ENCODE measurements at places on chromosomes 5 and 9.

DNA sequence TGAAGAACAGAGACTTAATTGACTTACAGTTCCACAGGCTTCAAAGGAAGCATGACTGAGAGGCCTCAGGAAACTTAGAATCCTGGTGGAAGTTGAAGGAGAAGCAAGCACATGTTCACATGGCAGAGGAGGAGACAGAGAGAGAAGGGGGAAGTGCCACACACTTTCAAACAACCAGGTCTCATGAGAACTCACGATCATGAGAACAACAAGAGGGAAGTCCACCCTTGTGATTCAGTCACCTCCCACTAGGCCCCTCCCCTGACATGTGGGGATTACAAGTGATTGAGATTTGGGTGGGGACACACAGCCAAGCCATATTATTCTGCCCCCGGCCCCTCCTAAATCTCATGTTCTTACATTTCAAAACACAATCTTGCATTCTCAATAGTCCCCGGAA, 19.5 kb downstream of the NR3C1 start:
- DNase-seq = no peak

DNA sequence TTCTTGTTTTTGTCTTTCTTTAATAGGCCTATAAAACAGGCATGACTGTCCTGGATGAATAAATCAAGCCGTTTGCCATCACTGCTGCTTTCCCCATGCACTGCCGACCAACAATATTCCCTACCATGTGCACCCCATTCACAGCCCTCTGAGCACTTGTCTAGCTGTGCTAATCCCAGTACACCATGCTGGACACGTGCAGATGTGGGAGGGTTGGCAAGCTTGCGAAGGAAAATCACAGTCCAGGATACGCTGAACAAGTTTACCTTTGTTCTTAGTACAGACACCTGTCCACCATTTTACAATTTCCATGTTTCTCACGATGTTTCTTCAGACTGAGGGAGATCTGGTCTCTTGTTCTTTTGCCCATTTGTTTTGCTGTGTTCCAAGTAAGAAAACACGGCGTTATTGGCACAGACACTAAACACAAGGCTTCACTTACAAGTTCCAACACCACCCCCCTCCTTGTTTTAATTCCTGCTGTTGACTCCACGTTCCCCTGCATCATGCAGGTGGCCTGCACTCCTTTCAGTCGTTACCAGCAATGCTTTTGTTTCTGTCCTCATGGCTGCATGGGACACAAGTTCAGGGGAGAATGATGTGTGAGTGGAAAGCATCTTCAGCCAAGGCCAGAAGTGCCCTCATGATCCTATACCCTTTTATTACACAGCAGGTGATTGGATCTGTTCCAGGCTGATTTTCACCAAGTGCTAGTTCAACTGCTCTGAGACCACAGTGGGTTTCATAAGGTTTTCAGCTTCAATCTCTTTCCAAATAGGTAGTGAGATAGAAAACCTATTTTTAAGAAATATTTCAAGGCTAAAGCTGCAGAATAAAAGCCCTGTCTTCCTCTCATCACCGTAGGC, 608.9 kb downstream of the IRX1 start:
- no peak for DNase-seq

DNA sequence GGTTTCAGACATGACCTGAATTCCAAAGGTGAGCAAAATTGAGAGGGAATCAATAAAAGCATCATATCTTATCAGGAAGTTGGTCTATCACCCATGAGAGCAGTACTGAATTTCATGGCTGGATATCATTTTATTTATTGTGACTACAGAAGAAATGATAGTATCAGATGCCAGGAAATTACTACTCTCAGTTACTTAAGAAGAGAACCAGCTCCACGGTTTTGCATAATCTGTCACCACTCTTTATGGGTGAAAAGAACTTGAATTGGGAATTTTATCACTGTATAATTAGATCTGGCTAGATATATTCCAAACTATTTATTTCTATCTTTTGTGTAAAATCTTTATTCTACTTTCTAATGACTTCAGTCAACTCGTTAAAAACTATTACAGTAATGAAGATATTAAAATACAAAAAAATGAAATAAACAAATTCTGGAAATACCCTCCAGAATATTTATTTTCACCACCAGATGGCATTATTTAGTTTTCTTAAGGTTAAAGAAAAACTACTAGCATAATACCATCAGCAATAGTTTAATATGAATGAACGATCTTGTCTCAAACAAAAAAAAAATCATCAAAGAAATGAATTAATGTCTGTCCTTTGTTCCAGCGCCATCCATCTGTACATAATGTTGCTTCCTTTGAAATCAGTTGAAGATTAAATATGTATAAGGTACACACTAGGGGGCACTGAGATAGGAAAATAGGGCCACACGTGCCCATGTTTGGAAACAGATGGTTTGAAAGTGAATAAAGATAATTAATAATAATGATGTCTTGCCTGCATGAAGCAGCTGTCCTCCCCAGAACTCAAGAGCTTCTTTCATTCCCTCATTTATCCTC, 84.7 kb upstream of the SLCO6A1 start:
- DNase-seq = peak; percentile 18

- no peak for DNase-seq
Observed at GRCh38 chr9:89501311-89501898, 3.5 kb upstream of the SEMA4D start.

DNA sequence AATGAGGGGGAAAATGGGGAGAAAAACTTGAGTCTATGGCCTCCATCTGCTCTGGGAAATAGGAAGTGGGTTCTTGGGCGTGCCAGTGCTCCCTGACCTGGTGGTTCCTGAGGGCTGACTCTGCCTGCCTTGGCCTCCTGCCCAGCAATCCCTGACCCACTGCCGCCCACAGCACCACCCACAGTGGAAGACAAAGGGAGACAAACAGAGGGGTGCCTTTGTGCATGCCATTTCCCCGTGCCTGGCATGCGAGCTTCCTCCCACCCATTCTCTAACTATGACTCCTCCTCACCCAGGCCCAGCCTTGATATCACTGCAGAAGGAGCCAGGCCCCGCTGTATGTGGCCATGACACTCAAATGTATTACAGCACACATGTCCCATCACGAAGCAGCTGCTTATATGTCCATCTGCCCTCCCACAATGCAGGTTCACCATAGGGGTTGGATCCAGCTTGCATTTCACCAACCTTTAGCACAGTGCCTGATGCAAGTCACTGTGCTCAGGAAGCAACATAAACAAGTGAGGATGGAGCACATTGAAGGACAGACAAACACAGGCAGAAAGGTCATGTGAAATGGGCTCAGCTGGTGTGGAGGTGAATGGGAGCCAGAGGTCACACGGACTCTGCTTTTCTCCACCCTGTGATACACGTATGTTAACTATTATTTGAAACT, 84.4 kb downstream of the ADRB2 start:
- no peak for DNase-seq

- no peak for DNase-seq
Observed at GRCh38 chr5:1439388-1440097, 5.7 kb downstream of the SLC6A3 start.

- no peak for DNase-seq
Observed at GRCh38 chr5:143581649-143582048, 178.2 kb upstream of the NR3C1 start.

DNA sequence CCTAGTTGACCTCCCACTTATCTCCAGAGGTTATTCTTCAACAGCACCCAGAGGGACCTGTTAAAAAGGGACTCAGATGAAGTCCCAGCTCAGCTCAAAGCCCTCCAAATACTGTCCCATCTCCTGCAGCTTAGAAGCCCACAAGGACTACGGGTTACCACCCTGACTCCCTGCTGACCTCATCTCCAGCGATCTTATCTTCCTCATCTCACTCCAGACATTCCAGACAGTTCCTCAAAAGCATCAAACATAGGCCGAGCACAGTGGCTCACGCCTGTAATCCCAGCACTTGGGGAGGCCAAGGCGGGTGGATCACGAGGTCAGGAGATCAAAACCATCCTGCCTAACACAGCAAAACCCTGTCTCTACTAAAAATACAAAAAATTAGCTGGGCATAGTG, 263.8 kb upstream of the TLE4 start:
- DNase-seq = no peak

GRCh38 chr9:83020864-83021263, 42.1 kb downstream of the RASEF start:
- DNase-seq = no peak

DNA sequence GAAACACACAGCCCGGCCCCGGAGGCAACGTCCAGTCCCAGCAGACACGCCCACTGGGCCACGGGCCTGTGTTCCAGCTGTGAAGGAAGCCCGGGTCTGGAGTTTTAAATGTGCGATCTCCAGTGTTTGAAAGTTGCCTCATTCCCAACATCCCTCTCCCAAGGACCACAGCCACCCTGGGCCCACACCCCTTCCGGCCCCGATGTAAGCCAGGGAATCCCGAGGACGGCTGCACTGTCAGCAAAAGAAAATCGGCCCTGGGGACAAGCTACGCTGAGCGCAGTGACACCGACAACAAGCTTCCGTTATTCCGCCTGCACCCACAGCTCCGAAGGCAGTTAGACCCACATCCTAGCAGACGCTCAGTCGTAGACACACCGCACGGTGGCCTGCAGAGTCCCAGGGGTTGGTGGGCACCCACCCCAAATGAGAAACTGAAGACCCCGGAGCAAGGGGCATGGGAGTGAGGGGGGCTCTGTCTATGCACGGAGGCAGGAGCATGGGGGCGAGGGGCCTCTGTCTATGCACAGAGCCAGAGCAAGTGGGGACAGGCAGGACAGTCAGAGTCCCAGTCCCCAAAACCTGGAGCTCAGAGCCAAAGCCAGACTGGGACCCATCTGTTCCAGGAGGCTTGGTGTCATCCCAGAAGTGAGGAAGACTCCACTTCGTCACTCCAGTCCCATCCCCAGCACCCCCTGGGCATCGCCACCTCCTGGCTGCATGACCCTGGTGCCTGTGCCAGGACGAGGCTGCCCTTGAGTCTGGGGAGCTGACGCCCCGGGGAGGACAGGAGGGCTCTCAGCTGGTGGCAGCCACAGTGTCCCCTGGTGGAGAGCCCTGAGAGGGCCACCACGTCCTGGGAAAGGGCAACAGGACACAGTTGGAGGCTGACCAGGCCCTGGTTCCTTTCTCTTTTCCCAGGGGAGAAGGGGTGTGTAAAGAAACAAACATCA, 23.4 kb downstream of the GLT6D1 start:
- DNase-seq = no peak

DNA sequence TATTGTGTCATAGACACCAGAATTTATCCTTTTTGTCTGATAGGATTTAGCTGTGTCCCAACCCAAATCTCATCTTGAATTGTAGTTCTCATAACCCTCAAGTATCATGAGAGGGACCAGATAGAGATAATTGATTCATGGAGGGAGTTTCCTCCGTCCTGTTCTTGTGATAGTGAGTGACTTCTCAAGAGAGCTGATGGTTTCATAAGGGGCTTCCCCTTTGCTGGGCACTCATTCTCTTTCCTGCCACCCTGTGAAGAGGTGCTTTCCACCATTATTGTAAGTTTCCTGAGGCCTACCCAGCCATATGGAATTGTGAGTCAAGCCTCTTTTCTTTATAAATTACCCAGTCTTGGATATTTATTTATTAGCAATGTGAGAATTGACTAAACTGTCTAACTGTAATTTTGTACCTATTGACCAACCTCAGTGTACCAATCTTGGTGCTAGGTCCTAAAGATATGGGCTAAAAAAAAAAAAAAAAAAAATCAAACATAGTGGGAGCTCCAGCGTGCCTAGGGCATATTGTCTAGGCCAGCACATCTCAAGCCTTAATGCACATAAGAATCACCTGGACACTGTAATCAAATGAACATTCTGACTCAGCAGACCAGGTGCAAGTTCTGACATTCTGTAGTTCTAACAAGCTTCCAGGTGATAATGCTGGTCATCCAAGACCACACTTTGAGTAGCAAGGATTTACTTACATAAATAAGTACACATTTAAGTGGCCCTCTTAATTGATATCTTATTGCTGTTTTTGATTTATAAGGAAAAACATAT, 30.5 kb downstream of the ST8SIA4 start:
- DNase-seq = no peak

DNA sequence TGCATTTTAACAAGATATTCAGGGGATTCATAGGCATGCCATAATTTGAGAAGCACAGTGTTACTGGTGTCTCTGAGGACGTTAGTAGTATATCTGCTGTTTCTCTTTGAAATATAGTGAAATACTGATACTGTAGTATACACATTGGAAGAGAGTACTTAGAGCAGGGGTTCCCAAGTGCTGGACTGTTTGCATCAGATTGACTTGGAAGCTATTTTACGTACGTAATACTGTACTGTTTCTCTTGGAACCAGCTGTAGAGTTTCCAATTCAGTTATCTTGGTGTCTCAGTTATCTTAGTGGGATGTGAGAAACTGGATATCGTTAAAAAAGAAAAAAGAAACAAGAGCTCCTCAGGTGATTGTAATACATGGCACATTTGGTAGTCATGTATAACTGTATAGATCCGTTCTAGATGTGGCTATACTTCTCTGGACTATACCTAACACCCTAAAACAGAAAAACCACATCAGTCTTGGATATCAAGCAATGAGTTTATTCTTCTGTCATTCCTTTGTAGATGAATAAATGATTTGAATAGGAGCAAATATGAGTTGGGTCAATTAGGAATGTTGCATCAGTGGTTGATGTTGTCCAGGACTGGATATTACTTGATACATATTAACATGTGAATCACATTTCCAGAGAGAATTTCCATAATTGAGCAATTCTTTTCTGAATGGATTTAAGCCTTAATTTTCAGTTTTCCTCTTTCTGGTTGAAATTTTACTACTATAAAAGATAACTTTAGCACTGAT, 33.4 kb downstream of the PRRC1 start:
- no peak for DNase-seq

- no peak for DNase-seq
Observed at GRCh38 chr9:93051680-93052089, 6.8 kb upstream of the SUSD3 start.

GRCh38 chr9:102845827-102846371, 149.2 kb upstream of the CYLC2 start:
- DNase-seq = no peak

DNA sequence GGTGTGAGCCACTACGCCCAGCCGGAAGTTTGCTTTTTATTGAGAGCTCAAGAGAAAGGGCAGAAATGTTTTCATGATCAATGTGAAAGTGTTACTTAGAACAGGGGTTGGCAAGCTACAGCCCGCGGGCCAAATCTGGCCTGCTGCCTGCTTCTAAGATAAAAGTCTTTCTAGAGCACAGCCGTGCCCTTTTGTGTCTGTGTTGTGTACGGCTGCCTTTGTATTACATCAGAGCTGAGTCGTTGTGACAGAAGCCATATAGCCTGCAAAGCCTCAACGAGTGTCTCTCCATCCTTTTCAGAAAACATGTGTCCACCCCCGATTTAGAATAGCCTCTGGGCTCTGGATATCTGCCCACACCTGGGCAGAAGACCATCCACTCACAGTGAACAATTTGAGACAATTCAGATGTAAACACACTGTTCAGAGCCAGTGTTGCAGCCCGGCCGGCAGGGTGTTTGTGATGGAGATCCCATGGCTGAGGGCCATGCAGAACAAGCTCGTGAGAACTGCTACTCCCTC, 28.8 kb downstream of the AK8 start:
- no peak for DNase-seq

GRCh38 chr5:133904641-133905040, 63.8 kb downstream of the C5orf15 start:
- DNase-seq = no peak

Data from AML-193 (cell line).